GM12892 (cell line): ENCODE measurements at places on chromosomes 16 and 17.
A peak's percentile ranks its signal among the peaks of the same experiment; 100 is the strongest.

DNA sequence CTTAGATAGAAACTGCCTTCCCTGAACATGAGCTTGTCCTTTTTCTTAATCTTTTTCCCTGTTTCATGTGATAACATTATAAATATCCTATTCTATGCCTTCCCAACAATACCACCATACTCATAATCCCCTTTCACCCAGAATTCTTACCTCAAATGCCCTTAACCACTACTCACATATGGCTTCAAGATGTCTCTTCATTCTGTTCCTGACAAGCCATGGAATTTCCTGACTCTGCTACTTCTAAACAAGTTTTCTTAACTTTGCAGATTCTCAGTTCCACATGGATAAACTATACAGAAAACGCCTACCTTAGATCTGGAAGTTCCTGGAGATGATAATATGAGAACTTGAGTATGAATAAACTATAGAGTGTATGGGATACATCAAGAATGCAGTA, 1217.8 kb downstream of the CDH8 start:
- DNase-seq: no peak

- no peak for DNase-seq
These were observed 393.8 kb downstream of the XYLT1 start for GRCh38 chr16:17076818-17077498.

- DNase-seq: peak; percentile 45
These were observed 48.4 kb upstream of the SKAP1 start for GRCh38 chr17:48478224-48479013.

- DNase-seq: no peak
These were observed 16.3 kb downstream of the SLC47A1 start for GRCh38 chr17:19549746-19550623.

- DNase-seq: no peak
These were observed 365.9 kb upstream of the ERCC4 start for GRCh38 chr16:13554005-13554404.

- no peak for DNase-seq
These were observed 13.9 kb upstream of the CES1 start for GRCh38 chr16:55846598-55847346.

- DNase-seq: no peak
These were observed 92.2 kb downstream of the TUBD1 start for GRCh38 chr17:59800530-59800942.
